ENCODE measurements at places on chromosomes 4 and X. TPM values are rescaled to one million over a fixed set of nuclear protein-coding genes. Genes with fewer than 3 reads are reported as not detected.

NDST3 gene
- 0.74 TPM for total RNA-seq

DNA sequence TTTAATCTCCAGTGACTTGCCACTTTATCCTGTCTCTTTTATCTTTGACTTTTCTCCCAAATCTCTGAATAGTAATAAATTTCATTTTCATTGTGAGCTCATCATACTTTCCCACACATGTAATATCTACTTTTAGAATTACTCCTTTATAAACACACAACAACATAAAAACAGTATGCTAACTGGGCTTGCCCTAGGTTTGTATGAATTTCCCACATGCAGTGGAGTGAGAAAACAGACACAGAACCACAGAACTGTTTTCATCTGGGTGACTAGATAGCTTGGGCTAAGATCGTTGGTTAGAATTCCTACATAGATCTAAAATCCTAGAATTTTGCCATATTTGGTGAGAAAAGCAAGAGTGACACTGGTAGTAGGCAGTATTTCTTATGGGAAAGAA, 409.5 kb downstream of the SPRY1 start:
- H3K27me3 ChIP-seq = no peaks in the 10 kb centered on the region
- H3K36me3 ChIP-seq = no peaks in the 10 kb centered on the region
- H3K27ac ChIP-seq = no peak overlapping the region

DNA sequence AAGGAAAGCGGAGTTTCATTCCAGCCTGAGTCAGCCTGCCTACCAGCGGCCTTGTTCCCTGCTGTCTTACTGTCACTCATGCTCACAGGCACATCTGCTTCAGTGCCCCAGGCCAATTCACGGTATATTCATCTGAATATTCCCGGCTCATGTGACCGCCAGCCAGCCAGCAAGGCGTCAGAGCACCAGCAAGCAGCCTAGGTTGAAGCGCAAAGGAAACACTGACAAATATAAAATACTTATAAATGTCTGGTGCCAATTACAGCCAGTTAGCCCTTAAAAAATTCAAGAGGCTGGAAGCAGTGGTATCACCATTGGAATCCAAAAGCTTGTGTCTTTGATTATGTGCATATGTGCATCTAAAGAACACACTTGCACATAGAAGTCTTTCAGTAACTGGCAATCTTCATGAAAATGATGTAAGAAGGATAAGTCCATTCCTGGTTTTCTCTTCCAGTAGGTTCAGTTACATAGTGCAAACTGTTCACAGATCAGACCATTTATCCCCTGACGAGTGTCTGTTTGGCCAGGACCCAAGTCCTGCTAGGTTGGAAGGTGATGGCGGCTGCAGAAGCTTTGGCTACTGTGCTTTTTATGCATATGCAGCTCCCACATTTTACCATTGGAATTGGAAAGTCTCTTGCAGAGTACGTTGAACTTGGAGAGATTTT, 61.3 kb downstream of the LUZP4 start:
- no peaks in the 10 kb centered on the region for H3K36me3 ChIP-seq
- H3K27me3 ChIP-seq = no peaks in the 10 kb centered on the region
- H3K4me1 ChIP-seq = no peaks in the 10 kb centered on the region

GRCh38 chr4:81664079-81664478, 192.4 kb upstream of the RASGEF1B start:
- peaks cover 29% of the 10 kb centered on the region for H3K4me1 ChIP-seq
- no peaks in the 10 kb centered on the region for H3K27me3 ChIP-seq
- H3K27ac ChIP-seq = peak overlapping the region; percentile 7
- H3K36me3 ChIP-seq = no peaks in the 10 kb centered on the region

GRCh38 chr4:154643493-154643892, 31.0 kb upstream of the FGG start:
- H3K36me3 ChIP-seq = no peaks in the 10 kb centered on the region
- H3K27ac ChIP-seq = no peak overlapping the region
- no peak for DNase-seq
- no peak overlapping the region for H3K4me3 ChIP-seq
- no peaks in the 10 kb centered on the region for H3K27me3 ChIP-seq

GRCh38 chr4:97215409-97215941, 927.8 kb downstream of the STPG2 start:
- no peak for DNase-seq
- no peaks in the 10 kb centered on the region for H3K27me3 ChIP-seq
- H3K4me3 ChIP-seq = no peak overlapping the region

TKTL2 gene
- not detected for total RNA-seq

DNA sequence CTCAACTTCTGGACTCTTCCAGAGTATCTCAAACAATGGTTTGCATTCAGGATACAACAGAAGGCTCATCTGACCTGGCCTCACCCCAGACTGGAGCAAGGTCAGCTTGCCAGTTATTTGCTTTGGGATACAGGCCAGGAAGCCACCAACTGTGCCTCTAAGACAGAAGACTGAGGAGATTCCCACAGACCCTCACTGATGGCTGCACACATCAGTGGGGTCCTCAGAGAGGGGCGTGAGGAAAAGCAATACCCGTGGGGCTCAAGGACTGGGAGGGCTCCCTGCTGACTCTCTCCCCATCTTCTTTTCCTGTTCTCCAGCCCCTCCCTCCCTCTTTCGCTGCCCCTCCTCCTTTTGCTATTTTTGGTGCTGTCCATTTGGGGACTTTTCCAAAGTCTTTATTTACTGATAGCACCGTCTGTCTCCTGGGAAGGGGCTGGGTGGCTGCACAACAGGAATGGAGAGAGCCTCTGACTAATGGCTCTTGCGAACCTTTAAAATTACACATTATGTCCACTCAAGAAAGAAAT, 23.2 kb downstream of the RELL1 start:
- H3K4me3 ChIP-seq = no peak overlapping the region
- H3K27ac ChIP-seq = peak overlapping the region; percentile 40
- no peaks in the 10 kb centered on the region for H3K36me3 ChIP-seq
- no peak for DNase-seq
